ENCODE measurements at places on chromosomes 7 and 10. TPM values are rescaled to one million over a fixed set of nuclear protein-coding genes. Genes with fewer than 3 reads are reported as not detected.

The SPOCK2 gene
- 0.29 TPM for total RNA-seq

The MAT1A gene
- total RNA-seq: 0.04 TPM

The MALRD1 gene
- total RNA-seq: not detected

The GRM8 gene
- not detected for total RNA-seq

The PDK4 gene
- 28.0 TPM for total RNA-seq

The GRK5 gene
- total RNA-seq: 9.8 TPM

The CNOT4 gene
- 12.2 TPM for total RNA-seq

The PALS2 gene
- total RNA-seq: 23.1 TPM

The PNLIPRP3 gene
- 0.03 TPM for total RNA-seq

The CYP2C8 gene
- total RNA-seq: not detected

The YKT6 gene
- total RNA-seq: 123 TPM

The SPDYE8 gene
- total RNA-seq: not detected

The PIP gene
- 0.16 TPM for total RNA-seq

The CDH23 gene
- 2.7 TPM for total RNA-seq

The AOAH gene
- not detected for total RNA-seq

The SHTN1 gene
- 20.2 TPM for total RNA-seq

The VWDE gene
- total RNA-seq: 0.58 TPM

The AGBL3 gene
- total RNA-seq: 1.4 TPM

The ANXA7 gene
- total RNA-seq: 113 TPM

The NAT16 gene
- total RNA-seq: 0.19 TPM

The LDB3 gene
- total RNA-seq: 0.16 TPM

The SAMD9 gene
- total RNA-seq: 2.2 TPM

The PSPH gene
- 23.3 TPM for total RNA-seq

The MYL7 gene
- not detected for total RNA-seq

The KLF14 gene
- total RNA-seq: 0.06 TPM

The AKR1C8 gene
- total RNA-seq: not detected

The OR2A12 gene
- not detected for total RNA-seq

The ASAH2 gene
- total RNA-seq: 2.2 TPM

The ADCYAP1R1 gene
- total RNA-seq: 0.03 TPM

The MMD2 gene
- total RNA-seq: not detected

The CTBP2 gene
- 107 TPM for total RNA-seq

The HIBADH gene
- 42.0 TPM for total RNA-seq

The WDR91 gene
- 6.6 TPM for total RNA-seq

The DDX50 gene
- 41.8 TPM for total RNA-seq

The ZNF727 gene
- total RNA-seq: not detected

The SEMA3C gene
- total RNA-seq: 78.3 TPM

The NEUROD6 gene
- total RNA-seq: not detected

The PKD2L1 gene
- not detected for total RNA-seq

Data from A549 treated with AZD2906 at 1 μM for 4 hours (cell line).